Muscle of leg (tissue), 16 donors: ENCODE measurements at places on chromosomes 5 and 9. TPM values are rescaled to one million over a fixed set of nuclear protein-coding genes. Genes with fewer than 3 reads are reported as not detected.

- H3K4me3 ChIP-seq: no peak overlapping the region
- no peaks in the 10 kb centered on the region for H3K4me1 ChIP-seq
- no peaks in the 10 kb centered on the region for H3K27me3 ChIP-seq
These were observed 49.5 kb upstream of the RORB start for GRCh38 chr9:74447451-74448193.

- H3K4me1 ChIP-seq: no peaks in the 10 kb centered on the region
- H3K27me3 ChIP-seq: no peaks in the 10 kb centered on the region
- H3K36me3 ChIP-seq: no peaks in the 10 kb centered on the region
These were observed 478.6 kb upstream of the C9orf72 start for GRCh38 chr9:28051559-28052503.

GRCh38 chr9:133978226-133978898 lies 13.8 kb downstream of the VAV2 start:
- no peak overlapping the region for H3K4me3 ChIP-seq
- H3K36me3 ChIP-seq: no peaks in the 10 kb centered on the region
- H3K4me1 ChIP-seq: peaks cover 63% of the 10 kb centered on the region
- no peak overlapping the region for H3K27ac ChIP-seq

DNA sequence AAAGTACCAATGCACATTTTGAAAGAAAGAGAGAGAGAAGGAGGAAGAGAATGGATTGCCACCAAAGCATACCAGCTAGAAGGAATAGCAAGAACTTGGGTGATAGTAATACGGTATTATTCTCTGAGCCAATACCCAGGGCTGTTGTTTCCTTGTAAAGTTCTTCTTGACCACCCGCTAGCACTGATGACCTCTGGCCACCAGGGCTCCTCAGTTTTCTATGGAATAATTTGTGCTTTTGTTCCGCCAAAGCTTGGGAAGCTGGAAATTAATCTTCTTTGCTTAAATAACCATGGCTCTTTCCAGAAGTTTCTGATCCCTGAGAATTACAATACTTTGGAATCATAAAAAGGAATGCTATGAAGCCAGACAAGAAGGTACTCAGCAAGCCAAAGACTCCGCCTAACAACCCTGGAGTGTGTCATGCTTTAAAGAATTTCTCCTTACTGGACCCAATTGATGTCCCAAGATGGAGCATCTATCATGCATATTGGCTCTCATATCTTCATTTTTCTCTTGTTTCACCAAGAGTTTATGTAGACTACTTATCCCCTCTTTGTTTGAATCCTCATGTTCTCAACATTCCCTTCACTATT lies 29.8 kb downstream of the OR2K2 start:
- DNase-seq: no peak
- peaks cover 2% of the 10 kb centered on the region for H3K4me1 ChIP-seq
- H3K27ac ChIP-seq: no peak overlapping the region
- H3K27me3 ChIP-seq: no peaks in the 10 kb centered on the region
- no peaks in the 10 kb centered on the region for H3K36me3 ChIP-seq

Gene PDLIM7
- 97.1 TPM for total RNA-seq

Gene CDC26
- total RNA-seq: 33.2 TPM

DNA sequence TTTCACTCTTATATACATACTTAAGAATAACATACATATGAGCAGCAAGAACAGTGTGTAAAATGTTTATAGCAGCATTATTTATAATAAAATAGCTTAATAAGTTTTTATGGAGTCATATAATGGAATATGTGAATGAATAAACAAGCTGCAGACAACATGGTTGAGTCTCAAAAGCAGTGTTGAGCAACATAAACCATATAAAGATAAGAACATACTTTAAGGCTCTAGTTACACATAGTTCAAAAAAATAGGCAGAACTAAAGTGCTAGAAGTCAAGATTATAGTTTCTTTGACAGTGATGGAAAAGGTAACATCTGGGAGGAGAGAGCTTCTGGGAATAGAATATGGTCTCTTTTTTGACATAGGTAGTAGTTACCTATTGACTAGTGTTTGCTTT lies 53.7 kb upstream of the ADAMTS19 start:
- DNase-seq: no peak
- no peak overlapping the region for H3K27ac ChIP-seq
- H3K4me1 ChIP-seq: no peaks in the 10 kb centered on the region
- no peaks in the 10 kb centered on the region for H3K27me3 ChIP-seq

GRCh38 chr9:120889606-120890271 lies 12.8 kb upstream of the PHF19 start:
- DNase-seq: peak; percentile 53
- no peaks in the 10 kb centered on the region for H3K27me3 ChIP-seq
- peaks cover 49% of the 10 kb centered on the region for H3K4me1 ChIP-seq
- no peak overlapping the region for H3K4me3 ChIP-seq
- no peaks in the 10 kb centered on the region for H3K36me3 ChIP-seq

- no peaks in the 10 kb centered on the region for H3K27me3 ChIP-seq
- DNase-seq: peak; percentile 42
- no peak overlapping the region for H3K27ac ChIP-seq
- no peaks in the 10 kb centered on the region for H3K36me3 ChIP-seq
- no peak overlapping the region for H3K4me3 ChIP-seq
- H3K4me1 ChIP-seq: no peaks in the 10 kb centered on the region
These were observed 216.1 kb downstream of the TRIM36 start for GRCh38 chr5:114953565-114953964.

GRCh38 chr5:116454417-116454927 lies 120.2 kb downstream of the SEMA6A start:
- peaks cover 4% of the 10 kb centered on the region for H3K4me1 ChIP-seq
- H3K27me3 ChIP-seq: no peaks in the 10 kb centered on the region
- peak; percentile 92 for DNase-seq

GRCh38 chr5:148060309-148060708 lies 3.5 kb upstream of the SPINK5 start:
- H3K4me3 ChIP-seq: no peak overlapping the region
- DNase-seq: no peak
- no peak overlapping the region for H3K27ac ChIP-seq
- H3K4me1 ChIP-seq: no peaks in the 10 kb centered on the region
- H3K27me3 ChIP-seq: no peaks in the 10 kb centered on the region

Gene TMC1
- 0.49 TPM for total RNA-seq

Gene IFNB1
- total RNA-seq: not detected

DNA sequence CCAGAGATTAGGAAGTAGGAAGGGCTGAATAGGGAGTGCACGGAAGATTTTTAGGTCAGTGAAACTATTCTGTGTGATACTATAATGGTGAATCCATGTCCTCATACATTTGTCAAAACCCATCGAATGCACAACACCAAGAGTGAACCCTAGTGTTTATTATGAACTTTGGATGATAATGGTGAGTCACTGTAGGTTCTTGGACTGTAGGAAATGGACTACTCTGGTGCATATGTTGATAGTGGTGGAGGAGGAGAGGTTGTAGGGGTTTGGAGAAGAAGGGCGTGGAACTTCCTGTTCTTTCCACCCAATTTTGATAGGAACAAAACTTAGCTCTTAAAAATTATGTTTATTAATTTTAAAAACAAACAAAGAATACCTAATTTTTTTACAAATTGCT lies 14.3 kb downstream of the CTSL start:
- H3K27me3 ChIP-seq: no peaks in the 10 kb centered on the region
- no peaks in the 10 kb centered on the region for H3K36me3 ChIP-seq
- no peak overlapping the region for H3K4me3 ChIP-seq
- no peak for DNase-seq
- no peaks in the 10 kb centered on the region for H3K4me1 ChIP-seq

Gene CCL27
- total RNA-seq: 0.31 TPM
